Mucosa of gallbladder (tissue), 1 donor: ENCODE measurements at places on chromosomes 1 and 21. TPM values are rescaled to one million over a fixed set of nuclear protein-coding genes. Genes with fewer than 3 reads are reported as not detected.

HFM1 gene
- total RNA-seq = 0.60 TPM

GRCh38 chr1:229169399-229169798 is 101.5 kb upstream of the RAB4A start:
- DNase-seq = no peak

INSRR gene
- total RNA-seq = 0.58 TPM

GRCh38 chr21:15343066-15343465 is 278.3 kb upstream of the NRIP1 start:
- no peak for DNase-seq

GRCh38 chr1:204114606-204115005 is 37.2 kb downstream of the ETNK2 start:
- no peak for DNase-seq

GRCh38 chr1:202012544-202013478 is 2.4 kb downstream of the ELF3 start:
- DNase-seq = no peak

DNA sequence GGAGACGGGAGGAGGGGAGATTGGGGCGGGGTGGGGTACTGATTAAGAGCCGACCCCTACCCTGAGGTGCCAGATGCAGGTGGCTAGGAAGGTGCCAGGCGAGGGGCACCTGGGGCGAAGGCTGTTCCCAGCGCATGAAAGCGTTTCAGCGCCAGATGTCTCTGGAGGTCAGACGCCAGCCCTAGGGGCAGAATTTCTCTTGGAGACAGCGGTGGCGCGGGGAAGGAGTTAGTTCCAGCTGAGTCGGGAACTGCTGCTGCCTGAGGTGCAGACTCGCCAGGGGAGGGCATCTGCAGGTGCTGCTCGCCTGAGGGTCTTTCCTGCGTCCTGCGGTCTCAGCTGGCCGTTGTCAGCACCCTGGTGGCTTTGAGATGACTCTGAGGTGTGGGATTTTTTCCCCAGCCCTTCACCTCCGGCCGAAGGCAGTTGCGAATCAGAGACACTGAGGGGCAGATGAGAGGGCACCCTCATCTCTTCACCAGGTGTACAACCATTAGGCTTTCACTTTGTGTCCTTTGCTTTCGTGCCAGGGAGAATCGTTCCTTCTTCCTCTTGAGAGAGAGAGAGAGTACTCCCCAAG is 539 bp downstream of the CGN start:
- peak; percentile 48 for DNase-seq

SPRR1B gene
- total RNA-seq = not detected

DNA sequence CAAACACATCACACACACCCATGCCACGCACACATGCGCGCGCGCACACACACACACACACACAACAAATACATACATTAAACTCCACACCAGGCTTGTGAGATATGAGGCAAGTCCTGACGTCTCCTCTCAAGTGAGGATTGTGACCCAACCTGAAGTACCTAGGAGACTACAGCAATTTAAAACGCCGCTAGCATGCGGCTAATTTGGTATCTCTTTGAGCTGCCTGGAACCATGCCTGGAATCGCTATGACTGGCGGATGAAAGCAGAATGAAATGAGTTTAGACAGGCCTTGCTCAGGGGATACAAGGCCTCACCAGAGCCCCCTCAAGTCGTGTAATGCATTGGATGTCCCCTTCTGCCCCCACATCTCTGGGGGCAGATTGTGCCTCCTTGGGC is 1.6 kb upstream of the RAB7B start:
- no peak for DNase-seq

ARHGAP30 gene
- 16.2 TPM for total RNA-seq

KCNJ9 gene
- total RNA-seq = not detected

DNA sequence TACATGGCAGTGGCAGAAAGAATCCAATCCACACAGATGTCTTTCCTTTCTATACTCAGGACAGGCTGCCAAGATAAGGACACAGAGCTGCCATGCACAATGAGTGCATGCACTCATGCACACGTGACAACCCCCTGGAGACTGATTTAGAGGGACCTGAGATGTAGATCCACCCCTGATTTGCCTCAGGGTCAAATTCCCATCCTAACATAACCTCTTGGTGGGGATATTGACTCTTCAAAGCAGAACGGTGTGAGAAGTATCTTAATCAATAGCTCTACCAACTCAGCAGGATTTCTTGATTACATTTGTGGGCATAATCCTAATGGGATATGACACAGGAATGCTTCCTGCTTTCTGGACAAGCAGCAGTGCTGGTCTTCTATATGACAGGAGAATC is 125.2 kb upstream of the DSCAM start:
- DNase-seq = no peak

DNA sequence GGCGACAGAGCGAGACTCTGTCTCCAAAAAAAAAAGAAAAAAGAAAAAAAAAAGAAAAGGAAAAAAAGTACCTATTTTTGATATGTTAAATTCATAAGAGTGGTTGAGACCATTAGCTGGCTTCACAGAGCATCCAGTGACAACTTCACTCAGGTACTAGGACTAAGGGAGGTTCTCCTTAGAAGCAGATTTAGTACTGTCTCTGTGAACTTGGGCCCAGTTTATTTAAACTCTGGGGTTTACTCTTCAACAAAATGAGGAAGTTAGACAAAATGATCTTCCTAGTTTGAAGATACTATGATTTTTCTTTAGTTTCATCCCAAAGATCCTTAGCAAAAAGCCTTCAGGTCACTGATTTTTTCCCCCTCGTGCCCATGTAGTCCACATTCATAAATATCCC is 21.2 kb downstream of the MACO1 start:
- no peak for DNase-seq

RBM11 gene
- total RNA-seq = 0.83 TPM

SEMA4A gene
- total RNA-seq = 24.4 TPM

DNA sequence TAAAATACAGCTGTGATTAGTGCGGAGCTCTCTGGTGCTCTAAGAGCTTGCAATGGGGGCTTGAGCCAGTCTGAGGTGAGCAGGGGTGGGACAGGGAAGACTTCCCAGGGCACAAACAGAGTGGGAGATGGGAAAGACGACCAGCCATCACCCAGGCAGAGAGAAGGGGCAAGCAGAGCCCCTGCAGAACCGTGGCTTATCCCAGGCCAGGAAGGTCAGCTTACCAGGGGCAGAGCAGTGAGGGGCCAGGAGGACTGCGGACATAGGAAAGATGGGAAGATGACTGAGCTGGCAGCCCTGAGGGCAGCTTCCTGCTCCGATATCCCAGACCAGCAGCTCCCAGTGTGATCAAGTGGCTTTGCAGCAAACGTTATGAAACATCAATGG is 55.4 kb upstream of the IFFO2 start:
- no peak for DNase-seq

ACOT11 gene
- total RNA-seq = 38.1 TPM

OR2L2 gene
- 0.06 TPM for total RNA-seq

GRCh38 chr1:171081314-171081753 is 9.4 kb upstream of the FMO3 start:
- no peak for DNase-seq

- no peak for DNase-seq
Measured at GRCh38 chr1:244768804-244769203, 66.7 kb upstream of the COX20 start.

DNA sequence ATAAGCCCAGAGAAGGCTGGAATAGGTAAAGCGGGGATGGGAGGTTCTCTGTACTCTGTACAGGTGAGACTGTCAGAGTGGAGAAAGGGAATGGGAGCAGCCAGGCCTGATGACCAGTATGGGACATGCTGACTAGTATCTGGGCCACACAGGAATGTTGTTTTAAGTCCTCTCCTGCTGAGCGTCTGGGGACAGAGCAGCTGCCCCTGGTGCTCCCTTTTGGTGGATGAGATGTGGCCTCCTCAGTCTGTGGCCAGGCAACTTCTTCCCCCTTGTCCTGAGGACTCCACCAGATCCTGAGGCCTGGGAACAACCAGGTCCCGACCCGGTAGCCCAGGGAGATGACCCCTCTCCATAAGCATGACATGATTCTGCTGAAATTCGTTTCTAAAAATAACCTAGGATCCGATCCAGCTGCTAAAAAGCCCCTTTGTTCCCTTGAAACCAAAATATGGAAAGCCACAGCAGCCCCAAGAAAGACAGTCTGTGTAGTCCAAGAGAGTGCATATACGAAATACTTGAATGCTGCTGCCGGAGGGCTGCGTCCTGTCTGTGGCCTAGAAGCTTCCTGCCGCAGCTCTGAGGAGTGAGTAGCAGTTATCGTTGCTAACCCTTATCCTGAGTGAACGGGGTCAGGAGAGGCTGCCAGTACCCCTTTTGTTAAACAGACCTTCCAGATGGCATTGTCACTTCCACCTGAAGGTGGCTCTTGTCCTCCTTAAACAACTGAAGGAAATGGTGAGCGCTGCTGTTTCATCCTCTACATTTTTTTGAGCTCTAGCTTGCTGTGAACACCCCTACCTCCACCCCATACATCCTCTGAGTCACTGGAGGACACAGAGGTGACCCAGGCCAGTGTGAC is 47.1 kb downstream of the ATP2B4 start:
- peak; percentile 44 for DNase-seq

GRCh38 chr1:109802901-109803561 is 39.3 kb upstream of the EPS8L3 start:
- no peak for DNase-seq

ARID1A gene
- 83.6 TPM for total RNA-seq

DNA sequence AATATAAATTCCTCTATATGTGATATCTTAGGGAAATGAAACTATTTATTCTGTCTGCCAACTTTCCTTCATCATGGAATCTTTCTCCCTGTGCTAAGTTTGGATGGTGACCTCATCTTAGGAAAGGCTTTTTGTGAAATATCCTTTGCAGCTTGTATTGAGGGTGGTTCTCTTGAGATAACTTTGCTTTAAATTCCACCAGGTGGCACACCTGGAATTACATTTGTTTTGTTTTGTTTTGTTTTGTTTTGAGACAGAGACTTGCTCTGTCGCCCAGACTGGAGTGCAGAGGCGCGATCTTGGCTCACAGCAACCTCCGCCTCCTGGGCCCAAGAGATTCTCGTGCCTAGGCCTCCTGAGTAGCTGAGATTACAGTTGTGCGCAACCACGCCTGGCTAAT is 7.6 kb upstream of the CD1A start:
- DNase-seq = no peak

RGS1 gene
- 147 TPM for total RNA-seq

DNA sequence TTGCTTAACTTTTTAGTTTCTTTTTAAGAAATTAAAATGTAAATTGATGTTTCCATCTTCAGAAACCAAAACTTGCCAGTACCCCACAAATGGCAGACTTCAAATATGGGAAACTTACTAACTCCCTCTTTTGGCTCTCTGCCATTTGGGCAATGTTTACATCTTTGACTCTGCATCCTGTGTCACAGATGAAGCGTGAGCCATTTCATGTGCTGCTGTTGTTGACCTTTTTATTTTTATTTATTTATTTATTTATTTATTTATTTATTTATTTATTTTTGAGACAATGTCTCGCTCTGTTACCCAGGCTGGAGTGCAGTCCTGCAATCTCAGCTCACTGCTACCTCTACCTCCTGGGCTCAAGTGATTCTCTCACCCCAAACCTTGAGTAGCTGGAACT is 16.0 kb upstream of the COG2 start:
- no peak for DNase-seq

NOS1AP gene
- total RNA-seq = 20.7 TPM

DNA sequence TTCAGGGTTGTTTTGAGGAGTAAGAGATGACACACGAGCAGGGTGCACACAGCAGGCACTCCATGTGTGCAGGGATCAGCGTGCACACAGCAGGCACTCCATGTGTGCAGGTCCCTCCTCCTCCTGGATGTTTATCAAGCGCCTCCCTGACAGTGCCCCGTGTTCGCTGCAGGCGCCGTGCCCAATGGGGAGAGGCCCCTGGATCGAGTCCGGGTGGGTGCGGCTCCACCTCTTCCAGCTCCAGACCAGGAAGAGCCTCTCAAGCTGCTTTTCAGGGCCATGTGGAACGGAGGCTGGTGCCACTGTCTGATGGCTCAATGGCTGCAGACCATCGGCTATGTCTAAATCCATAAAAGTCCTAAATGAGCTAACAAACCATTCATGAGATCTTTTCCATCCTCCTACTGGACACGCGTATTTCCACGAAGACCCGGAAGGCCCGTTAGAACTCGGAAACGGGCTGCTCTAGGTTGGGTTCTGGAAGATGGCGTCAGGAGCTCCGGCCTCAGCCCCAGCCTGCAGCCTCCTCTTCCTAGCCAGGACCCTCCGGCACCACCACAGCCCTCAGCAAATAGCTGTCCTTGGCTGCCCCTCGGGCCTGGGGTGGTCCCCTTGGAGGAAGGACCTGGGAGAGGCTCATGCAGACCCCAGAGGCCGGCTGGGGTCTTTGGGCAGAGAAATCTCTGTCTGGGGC is 36.0 kb downstream of the RRP1 start:
- DNase-seq = no peak

CD164L2 gene
- total RNA-seq = 5.4 TPM

PDE4B gene
- total RNA-seq = 5.2 TPM

GRCh38 chr1:3785456-3786157 is 10.7 kb downstream of the LRRC47 start:
- DNase-seq = no peak
